CD4-positive, CD25-positive, alpha-beta regulatory T cell (primary cell): ENCODE measurements at places on chromosomes 11 and 22. TPM values are rescaled to one million over a fixed set of nuclear protein-coding genes. Genes with fewer than 3 reads are reported as not detected.
A peak's percentile ranks its signal among the peaks of the same experiment; 100 is the strongest.

- H3K27me3 ChIP-seq = peaks cover 5% of the 10 kb centered on the region
- no peaks in the 10 kb centered on the region for H3K4me1 ChIP-seq
- no peak overlapping the region for H3K4me3 ChIP-seq
- H3K27ac ChIP-seq = no peak overlapping the region
Observed at GRCh38 chr11:120680322-120680721, 168.8 kb downstream of the GRIK4 start.

- H3K27me3 ChIP-seq = no peaks in the 10 kb centered on the region
- H3K4me3 ChIP-seq = no peak overlapping the region
- H3K36me3 ChIP-seq = no peaks in the 10 kb centered on the region
- DNase-seq = no peak
- H3K27ac ChIP-seq = no peak overlapping the region
Observed at GRCh38 chr22:25645964-25646363, 81.5 kb downstream of the GRK3 start.

GRCh38 chr11:104073950-104074705 is 37.7 kb downstream of the DDI1 start:
- peaks cover 2% of the 10 kb centered on the region for H3K27me3 ChIP-seq
- no peak for DNase-seq
- no peak overlapping the region for H3K4me3 ChIP-seq
- no peaks in the 10 kb centered on the region for H3K4me1 ChIP-seq
- H3K27ac ChIP-seq = no peak overlapping the region
- H3K36me3 ChIP-seq = no peaks in the 10 kb centered on the region

DNA sequence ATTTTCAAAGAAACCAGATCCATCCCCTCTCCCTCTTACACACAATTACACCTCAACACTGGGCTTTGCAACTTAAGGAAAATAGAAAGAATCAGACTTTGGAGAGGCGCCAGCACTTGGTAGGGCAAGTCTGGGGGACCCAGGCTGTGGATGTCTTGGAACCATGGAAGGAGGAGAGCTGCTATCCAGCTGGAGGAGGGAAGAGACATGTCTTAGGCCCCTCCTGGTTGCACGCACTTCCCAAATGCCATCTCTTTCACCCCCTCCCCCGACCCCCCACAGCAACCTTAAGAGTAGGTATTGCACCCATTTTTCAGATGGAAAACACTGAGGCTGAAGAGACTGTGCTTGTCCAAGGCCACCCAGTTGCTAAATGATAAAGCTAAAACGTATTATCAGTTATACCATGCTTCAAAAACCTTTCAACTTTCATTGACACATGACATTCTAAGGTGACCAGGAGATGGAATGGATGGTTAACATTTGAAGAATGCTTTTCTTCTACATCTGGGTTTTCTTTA is 3.9 kb downstream of the TIMP3 start:
- DNase-seq = no peak
- no peak overlapping the region for H3K27ac ChIP-seq
- H3K36me3 ChIP-seq = no peaks in the 10 kb centered on the region
- H3K4me3 ChIP-seq = no peak overlapping the region
- peaks cover 9% of the 10 kb centered on the region for H3K27me3 ChIP-seq
- H3K4me1 ChIP-seq = no peaks in the 10 kb centered on the region

- H3K27me3 ChIP-seq = no peaks in the 10 kb centered on the region
- peak; percentile 40 for DNase-seq
- H3K4me1 ChIP-seq = peaks cover 34% of the 10 kb centered on the region
- H3K27ac ChIP-seq = peak overlapping the region; percentile 99
- no peaks in the 10 kb centered on the region for H3K36me3 ChIP-seq
Observed at GRCh38 chr11:62842171-62842741, 2.9 kb upstream of the WDR74 start.

Gene OVCH2
- total RNA-seq = not detected

Gene YPEL1
- 8.9 TPM for total RNA-seq

- DNase-seq = no peak
- no peak overlapping the region for H3K4me3 ChIP-seq
Observed at GRCh38 chr11:125257751-125258150, 93.2 kb downstream of the PKNOX2 start.

DNA sequence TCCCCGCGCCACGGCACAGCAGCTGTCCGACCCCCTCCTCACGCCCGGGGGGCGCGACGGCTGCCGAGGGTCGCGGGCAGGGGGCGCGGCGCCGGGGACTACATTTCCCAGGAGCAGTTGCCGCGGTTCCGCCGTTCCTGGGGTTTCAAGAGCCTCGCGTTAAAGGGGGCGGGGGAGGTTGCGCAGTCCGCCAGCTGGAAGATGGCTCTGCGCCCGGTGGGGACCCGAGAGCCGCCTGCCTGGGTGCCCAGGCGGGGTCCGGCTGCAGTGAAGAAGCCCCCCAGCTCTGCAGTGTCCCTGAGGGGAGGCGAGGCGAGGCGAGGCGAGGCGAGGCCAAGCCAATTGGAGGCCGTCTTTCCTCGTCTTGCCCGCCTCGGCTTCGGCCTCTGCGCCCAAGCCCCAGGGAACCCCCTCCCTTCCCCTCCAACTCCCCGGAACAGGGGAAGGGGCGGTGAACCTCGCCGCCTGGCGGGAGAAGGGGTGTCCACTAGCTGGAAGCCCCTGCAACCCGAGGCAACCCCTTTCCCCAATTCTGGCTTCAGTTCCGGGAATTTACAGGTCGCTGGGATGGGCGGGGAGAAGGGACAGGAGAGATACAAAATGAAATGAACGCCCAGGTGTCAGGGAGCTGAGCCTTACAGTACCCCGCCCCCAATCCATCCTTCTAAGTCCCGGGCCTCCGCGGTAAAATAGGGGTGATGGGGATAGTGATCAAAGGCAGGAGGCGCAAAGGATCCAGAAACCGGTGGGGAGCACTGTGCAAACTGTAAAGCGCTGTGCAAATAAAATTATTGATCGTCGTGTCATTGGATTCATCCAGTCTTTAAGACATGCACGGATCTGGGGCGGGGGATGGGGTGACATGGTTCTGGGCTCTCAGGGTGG is 5.2 kb upstream of the GCAT start:
- H3K27me3 ChIP-seq = peaks cover 10% of the 10 kb centered on the region
- H3K27ac ChIP-seq = no peak overlapping the region
- H3K36me3 ChIP-seq = no peaks in the 10 kb centered on the region
- H3K4me3 ChIP-seq = peak overlapping the region; percentile 19
- peaks cover 37% of the 10 kb centered on the region for H3K4me1 ChIP-seq

Gene C11orf87
- total RNA-seq = not detected

DNA sequence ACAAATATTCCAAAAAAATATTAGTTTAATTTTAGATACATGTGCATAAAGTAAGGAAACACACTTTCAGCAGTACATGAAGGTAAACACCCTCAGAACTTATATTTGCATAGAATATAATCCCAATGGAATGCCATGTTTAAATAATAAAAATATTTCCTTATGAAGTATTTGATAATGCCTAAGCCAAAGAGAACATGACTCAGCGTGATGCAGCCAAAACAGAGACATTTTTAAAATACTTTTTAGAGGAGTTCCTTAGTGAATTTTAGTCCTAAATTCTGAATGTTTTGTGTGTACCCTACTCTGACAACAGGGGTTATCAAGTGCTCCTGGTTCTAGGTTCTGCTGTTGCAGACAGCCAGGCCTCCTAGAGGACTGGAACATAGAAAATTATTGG is 39.1 kb upstream of the POU2AF2 start:
- no peaks in the 10 kb centered on the region for H3K36me3 ChIP-seq
- no peak overlapping the region for H3K27ac ChIP-seq
- peaks cover 4% of the 10 kb centered on the region for H3K27me3 ChIP-seq
- no peak overlapping the region for H3K4me3 ChIP-seq
- DNase-seq = no peak
- no peaks in the 10 kb centered on the region for H3K4me1 ChIP-seq

Gene PGR
- total RNA-seq = not detected

Gene KLHDC7B
- 5.9 TPM for total RNA-seq

Gene TMEM121B
- total RNA-seq = 0.10 TPM

DNA sequence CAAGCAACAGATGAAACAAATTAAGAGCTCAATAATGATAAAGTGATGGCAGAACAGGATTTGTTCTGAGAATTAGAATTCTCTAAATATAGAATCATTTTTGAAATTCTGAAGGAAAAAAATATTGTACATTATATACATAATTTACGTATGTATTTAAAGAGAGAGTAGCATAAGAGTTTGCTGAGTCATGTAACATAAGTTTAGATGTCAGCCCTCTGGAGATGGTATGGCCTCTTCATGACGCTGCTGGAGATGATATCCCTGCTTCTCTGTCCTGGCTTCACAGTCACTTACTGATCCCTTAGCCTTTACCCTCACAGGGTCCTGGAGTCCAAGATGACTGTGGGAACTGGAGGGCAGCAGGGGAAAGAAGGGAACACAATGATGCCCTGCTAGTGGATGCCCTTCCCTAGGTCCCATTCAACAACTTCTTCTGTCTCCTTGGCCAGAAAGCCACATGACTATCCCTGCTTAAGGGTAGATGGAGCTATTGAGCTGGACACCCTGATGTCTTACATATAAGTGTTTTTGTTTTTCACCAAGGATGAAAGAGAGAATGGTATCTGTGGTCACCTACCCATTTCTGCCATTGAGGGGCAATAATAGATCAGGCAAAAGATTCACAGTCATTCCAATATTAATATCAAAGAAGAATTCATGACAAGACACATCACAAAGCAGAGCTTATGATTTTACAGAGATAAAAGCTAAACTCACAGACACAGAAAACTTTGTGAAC is 753.1 kb downstream of the TBC1D22A start:
- no peak overlapping the region for H3K27ac ChIP-seq
- no peak overlapping the region for H3K4me3 ChIP-seq
- H3K36me3 ChIP-seq = no peaks in the 10 kb centered on the region
- no peaks in the 10 kb centered on the region for H3K4me1 ChIP-seq

DNA sequence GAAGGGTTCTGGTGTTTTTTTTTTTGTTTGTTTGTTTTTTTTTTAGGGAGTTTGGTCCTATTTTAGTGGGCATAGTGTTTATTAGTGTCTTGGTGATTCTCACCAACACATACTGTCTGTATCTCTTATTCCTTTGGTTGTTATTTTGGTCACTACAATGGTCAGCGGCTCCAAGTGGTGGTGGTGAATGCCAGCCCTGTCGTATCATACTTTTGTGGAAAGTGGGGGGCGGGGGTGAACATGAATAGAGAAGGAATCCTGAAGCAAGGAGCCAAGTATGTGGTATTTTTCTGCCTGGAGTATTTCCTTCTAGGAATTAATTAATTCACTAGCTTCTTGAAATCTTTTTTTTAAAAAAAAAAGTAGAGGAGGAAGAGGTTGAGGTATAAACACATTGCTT is 79.6 kb downstream of the GRK3 start:
- no peaks in the 10 kb centered on the region for H3K27me3 ChIP-seq
- H3K4me3 ChIP-seq = no peak overlapping the region

DNA sequence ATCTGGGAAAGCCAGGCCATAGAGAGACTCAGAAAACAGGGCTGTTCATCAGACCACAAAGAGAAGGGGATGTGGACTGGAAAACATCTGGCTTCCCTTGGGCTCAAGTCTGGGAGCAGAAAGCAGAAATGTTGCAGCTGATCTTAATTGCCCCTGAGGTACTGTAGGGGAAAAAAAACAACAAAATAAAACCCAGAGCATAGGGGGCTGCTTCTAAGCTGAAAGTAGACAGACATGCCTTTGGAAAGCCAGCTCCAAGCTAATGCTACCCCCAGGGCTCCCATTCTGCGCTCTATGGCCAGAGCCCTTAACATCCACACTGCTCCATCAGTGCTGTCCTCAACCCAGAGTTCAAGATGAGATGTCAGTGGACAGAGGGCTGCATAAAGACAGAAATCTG is 2.0 kb upstream of the PACSIN3 start:
- peaks cover 21% of the 10 kb centered on the region for H3K4me1 ChIP-seq
- H3K36me3 ChIP-seq = no peaks in the 10 kb centered on the region
- H3K4me3 ChIP-seq = no peak overlapping the region

- DNase-seq = no peak
- no peaks in the 10 kb centered on the region for H3K4me1 ChIP-seq
- H3K27ac ChIP-seq = no peak overlapping the region
- no peak overlapping the region for H3K4me3 ChIP-seq
- peaks cover 86% of the 10 kb centered on the region for H3K36me3 ChIP-seq
Observed at GRCh38 chr22:26470807-26471206, 12.8 kb downstream of the HPS4 start.

Gene SCN3B
- not detected for total RNA-seq
